ENCODE measurements at places on chromosomes 11 and 22. TPM values are rescaled to one million over a fixed set of nuclear protein-coding genes. Genes with fewer than 3 reads are reported as not detected.

Gene CDC42EP1
- total RNA-seq, result 17.7 TPM

Gene CABP7
- not detected for total RNA-seq

Gene ISX
- not detected for total RNA-seq

DNA sequence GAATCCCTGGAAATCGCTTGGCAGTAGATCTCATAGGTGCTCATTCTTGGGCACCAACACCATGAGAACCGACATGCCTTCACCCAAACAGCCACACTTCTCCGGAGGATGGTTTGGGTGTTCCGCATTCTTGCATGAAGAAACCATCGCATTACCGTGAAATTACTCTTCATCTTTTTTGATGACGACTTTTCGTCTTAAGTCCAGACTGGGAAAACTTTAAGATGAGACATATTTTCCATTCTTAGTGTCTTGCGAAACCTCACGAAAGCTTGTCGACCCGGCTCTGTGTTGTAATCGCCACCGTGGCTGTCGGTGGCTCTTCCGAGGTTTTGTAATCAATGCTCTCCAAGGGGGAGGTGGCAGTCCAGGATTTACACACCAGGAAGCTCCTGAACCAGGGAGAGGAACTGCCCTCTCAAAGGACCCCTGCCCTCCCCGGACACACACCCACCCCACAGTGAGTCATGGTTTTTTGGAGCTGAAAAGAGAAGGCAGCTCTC, 1.7 kb downstream of the TOM1 start:
- DNase-seq, result no peak
